Left ventricle myocardium inferior (tissue), 1 donor: ENCODE measurements at places on chromosomes 11 and 22.

GRCh38 chr11:27350511-27350910 is 12.5 kb downstream of the CCDC34 start:
- H3K36me3 ChIP-seq = no peaks in the 10 kb centered on the region
- peaks cover 21% of the 10 kb centered on the region for H3K4me1 ChIP-seq
- no peak overlapping the region for H3K27ac ChIP-seq

GRCh38 chr11:1263010-1263409 is 40.1 kb downstream of the MUC5B start:
- DNase-seq = no peak
- H3K36me3 ChIP-seq = no peaks in the 10 kb centered on the region
- peaks cover 25% of the 10 kb centered on the region for H3K4me1 ChIP-seq
- no peaks in the 10 kb centered on the region for H3K27me3 ChIP-seq

DNA sequence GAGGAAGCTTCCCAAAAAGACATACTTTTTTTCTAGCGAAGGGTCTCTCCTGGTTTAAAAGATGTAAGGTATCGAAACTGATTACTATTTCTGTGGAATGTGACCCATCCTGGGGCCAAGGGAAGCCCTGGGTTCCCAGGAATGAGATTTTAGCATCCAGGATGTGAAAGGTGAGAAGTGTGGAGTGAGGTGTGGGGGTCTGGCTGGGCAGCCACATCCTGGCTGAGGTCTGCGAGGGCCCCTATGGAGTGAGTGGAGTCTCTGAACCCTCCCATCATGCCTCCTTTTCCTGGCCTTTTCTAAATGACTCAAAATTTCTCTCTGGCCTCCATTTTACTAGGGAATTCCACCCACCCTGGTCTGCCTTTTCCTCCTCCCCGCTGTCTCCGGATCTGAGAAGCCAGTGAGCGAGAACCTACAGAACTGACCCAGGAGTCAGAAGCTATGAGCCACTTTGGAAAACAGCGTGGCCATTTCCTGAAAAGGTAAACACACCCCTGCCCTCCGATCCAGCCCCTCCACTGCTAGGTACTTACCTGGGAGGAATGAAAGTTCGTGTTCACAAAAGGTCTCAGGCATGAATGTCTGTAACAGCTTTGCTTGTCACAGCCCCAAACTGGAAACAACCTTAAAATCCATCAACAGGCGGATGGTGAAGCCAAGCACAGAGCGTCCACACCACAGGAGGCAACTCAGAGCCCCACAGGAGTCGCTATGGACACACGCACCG is 27.7 kb upstream of the SHANK2 start:
- no peak for DNase-seq
- H3K36me3 ChIP-seq = no peaks in the 10 kb centered on the region
- no peaks in the 10 kb centered on the region for H3K4me1 ChIP-seq
- no peak overlapping the region for H3K27ac ChIP-seq
- H3K4me3 ChIP-seq = no peak overlapping the region
- peaks cover 79% of the 10 kb centered on the region for H3K27me3 ChIP-seq

- H3K27me3 ChIP-seq = no peaks in the 10 kb centered on the region
- H3K36me3 ChIP-seq = no peaks in the 10 kb centered on the region
- no peak for DNase-seq
- peaks cover 15% of the 10 kb centered on the region for H3K4me1 ChIP-seq
- no peak overlapping the region for H3K4me3 ChIP-seq
These were observed 12.3 kb upstream of the ARAP1 start for GRCh38 chr11:72764503-72764902.

- H3K27me3 ChIP-seq = no peaks in the 10 kb centered on the region
- H3K36me3 ChIP-seq = no peaks in the 10 kb centered on the region
- no peak overlapping the region for H3K4me3 ChIP-seq
- no peaks in the 10 kb centered on the region for H3K4me1 ChIP-seq
- DNase-seq = no peak
These were observed 51.3 kb upstream of the OR9G4 start for GRCh38 chr11:56799691-56800210.
